ENCODE measurements at places on chromosomes 2 and 18.

- DNase-seq = no peak
Observed at GRCh38 chr2:71791501-71792135, 338.3 kb downstream of the DYSF start.

DNA sequence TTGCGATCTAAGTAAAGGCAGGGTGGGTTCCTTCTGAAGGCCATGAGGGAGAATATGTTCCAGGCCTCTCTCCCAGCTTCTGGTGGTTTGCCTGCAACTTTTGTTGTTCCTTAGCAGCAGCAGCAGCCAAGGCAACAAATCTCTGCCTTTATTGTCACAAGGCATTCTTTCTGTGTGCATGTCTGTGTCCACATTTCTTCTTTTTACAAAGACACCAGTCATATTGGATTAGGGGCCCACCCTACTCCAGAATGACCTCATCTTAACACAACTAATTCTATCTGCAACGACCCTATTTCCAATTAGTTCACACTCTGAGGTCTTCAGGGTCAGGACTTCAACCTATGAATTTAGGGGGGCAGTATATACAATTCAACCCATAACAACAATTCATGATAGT, 587.5 kb downstream of the XIRP2 start:
- DNase-seq = no peak

DNA sequence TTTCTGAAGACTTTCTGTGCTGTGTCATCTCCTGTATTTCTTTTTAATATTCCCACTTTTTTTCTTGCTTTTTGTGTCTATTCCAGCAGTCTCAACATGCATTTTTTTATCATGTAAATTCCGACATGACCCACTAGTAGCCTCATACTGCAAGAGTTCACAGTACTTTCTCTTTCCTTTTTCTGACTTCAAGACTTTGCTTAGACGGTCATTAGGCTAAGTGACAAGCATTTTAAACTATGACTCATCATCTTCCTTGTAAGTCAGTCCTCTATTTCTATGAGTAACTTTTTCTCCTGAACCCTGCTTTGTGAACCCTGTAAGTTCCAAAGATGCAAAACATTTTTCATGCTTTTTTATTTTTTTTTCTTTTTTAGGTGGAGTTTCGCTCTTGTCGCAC, 381.2 kb downstream of the TXNL1 start:
- DNase-seq = no peak

DNA sequence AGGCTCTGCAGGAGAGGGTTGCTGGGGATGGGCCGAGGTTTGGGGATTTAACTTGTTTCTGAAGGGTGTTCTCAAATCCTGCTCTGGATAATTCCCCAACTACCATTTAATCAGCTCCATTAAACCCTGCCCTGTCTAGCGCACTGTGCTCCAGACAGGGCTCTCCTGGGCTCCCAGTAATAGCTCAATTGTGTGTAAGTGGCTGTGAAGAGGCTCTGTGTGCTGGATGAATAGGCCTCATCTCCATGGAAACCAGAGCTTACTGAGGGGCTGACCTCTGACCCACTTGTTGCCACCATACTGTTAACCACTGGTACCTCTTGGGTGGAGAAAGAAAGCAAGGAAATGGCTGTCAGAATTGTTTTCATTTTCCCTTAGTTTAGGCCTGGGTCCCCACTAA, 92.9 kb downstream of the TGOLN2 start:
- DNase-seq = no peak
